NCI-H1092 (cell line): ENCODE measurements at places on chromosomes 3 and 15.
A peak's percentile ranks its signal among the peaks of the same experiment; 100 is the strongest.

GRCh38 chr3:53688066-53688465, 158.2 kb downstream of the CHDH start:
- no peak for DNase-seq

DNA sequence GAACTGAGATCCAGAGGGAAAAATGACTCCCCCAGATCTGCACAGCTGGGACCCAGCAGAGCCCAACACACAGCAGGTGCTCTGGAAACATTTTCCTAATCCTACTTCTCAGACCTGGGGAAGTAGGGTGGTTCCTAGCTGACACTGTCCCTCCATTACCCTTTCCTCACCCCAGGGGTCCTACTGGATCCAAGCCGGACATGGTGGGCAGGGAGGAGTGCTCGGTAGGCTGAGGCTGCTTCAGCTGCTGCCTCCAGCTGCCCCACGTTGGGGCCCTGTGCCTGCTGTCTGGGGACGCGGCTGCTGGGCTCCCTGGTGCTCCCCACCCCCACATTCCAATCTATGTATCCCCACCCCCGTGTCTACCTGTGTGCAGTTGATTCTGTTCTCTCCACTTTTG, 29.8 kb upstream of the SLC6A6 start:
- no peak for DNase-seq

DNA sequence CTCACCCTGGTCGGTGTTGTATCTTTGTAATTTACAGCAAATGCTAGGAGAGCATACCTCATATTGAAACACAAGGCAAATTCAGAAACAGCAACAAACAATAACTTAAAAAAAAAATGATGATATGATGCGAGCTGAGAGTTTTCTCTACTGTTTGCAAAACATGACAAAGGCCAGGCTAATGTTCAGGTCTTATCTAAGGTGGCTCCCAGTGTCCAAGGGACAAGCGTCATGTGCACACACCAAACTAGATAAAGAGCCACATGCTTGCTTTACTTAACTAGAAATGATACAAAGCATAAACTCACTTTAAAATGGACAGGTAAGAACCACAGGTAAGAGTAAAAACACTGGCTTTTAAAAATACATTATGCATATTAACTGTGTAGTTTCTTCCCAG, 375.9 kb downstream of the FOXP1 start:
- DNase-seq: no peak

DNA sequence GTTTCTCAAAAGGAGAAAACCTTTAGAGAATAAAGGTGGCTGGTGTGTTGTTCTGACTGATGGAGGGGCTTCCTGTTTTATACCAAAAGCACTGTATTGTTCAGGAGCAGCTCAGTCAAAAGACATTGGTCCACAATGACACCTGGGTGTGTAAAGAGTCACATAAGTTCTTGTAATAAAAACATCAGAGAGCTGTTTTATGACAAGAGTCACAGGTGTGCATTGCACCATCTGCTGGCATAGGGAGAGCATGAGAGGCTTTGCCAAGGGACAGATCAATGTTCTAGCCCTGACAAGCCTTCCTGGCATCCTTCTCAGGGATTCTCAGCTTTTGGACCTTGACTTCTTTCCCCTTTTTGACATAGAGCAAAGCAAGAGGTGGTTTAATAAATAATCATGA, 20.4 kb downstream of the ARPP21 start:
- peak; percentile 1 for DNase-seq

DNA sequence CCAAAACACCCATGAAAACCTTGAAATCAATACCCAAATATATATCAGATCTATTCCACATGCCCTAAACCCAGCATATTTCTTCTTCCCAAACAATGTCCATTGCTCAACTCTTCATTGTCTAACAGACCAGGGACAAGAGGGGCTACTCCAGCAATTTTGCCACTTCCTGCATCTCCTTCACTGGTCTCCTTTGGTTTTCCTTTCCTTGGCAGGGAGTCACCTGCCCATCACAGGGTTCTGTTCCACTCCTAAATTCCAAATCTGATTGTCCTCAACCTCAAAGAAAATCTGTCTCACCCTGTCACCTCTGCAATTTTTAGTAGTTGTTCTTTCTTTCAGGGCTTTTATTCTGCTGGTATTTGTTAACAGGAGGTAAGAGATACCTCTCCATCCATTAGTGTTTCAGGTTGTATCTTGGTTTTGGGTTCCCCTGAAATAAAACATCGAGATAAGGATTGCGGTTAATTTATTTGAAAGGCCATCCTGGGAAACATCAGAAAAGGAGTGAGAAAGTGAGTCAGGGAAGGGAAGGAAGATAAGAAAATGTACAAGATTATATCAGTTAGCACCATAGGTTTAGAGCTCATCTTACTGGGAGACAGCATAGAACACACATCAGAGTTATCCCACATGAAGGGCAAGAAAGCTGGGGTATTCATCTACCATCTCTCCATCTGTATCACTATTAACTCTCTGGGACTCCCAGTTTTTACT, 13.6 kb downstream of the ZBED2 start:
- no peak for DNase-seq

- no peak for DNase-seq
These were observed 175.4 kb upstream of the TP63 start for GRCh38 chr3:189455641-189456417.

DNA sequence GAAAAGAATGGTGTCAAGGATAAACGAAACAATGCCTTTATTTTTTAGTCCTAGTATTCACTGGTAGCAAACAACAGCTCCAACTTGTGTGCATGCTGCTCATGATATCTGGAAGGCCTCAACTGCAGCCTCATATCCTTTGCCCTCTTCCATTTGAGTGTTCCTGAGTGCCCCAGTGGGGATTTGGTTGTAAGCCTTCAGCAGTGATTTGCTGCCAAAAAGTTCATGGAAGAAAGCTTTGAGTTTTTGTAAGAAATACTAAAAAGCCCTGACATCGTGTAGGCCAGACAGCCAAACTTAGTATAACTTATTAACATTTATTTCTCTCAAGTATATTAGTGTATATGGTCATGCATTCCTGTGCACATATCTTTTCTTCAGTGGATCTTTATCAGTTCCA, 30.0 kb downstream of the MFSD1 start:
- DNase-seq: no peak
